Thymus (tissue), 14 donors: ENCODE measurements at places on chromosomes 4 and X. TPM values are rescaled to one million over a fixed set of nuclear protein-coding genes. Genes with fewer than 3 reads are reported as not detected.

DNA sequence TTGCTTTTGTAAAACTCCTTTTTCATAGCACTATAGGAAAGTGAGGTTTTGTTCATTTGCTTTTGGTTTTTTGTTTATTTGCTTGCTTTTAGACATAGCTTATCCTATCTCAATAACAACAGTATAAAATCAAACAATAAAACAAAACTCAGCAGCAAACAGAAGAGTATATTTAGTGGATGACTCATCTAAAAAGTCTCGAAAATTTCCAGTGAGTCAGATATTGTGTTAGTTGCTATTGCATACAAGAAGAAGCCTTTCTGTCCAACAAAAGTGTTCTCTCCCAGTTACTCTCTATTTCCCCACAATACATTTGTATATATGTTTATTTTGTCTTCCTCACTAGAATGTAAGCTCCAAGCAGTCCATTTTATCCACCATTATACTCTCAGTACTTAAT is 36.0 kb upstream of the NPNT start:
- H3K27me3 ChIP-seq, result no peaks in the 10 kb centered on the region
- no peak for DNase-seq
- H3K27ac ChIP-seq, result no peak overlapping the region
- H3K36me3 ChIP-seq, result no peaks in the 10 kb centered on the region
- H3K4me3 ChIP-seq, result no peak overlapping the region

The CXorf49 gene
- polyA plus RNA-seq, result 0.52 TPM

The POLN gene
- polyA plus RNA-seq, result 2.9 TPM

- H3K4me3 ChIP-seq, result no peak overlapping the region
- H3K27me3 ChIP-seq, result no peaks in the 10 kb centered on the region
- no peak for DNase-seq
- no peak overlapping the region for H3K27ac ChIP-seq
- no peaks in the 10 kb centered on the region for H3K36me3 ChIP-seq
These were observed 36.5 kb upstream of the TFDP3 start for GRCh38 chrX:133254666-133255065.

The FHIP1A gene
- 0.62 TPM for polyA plus RNA-seq

The STAP1 gene
- polyA plus RNA-seq, result 11.1 TPM

- H3K36me3 ChIP-seq, result no peaks in the 10 kb centered on the region
- H3K4me3 ChIP-seq, result no peak overlapping the region
- H3K27ac ChIP-seq, result no peak overlapping the region
- DNase-seq, result no peak
- no peaks in the 10 kb centered on the region for H3K4me1 ChIP-seq
These were observed 35.9 kb downstream of the MAP3K15 start for GRCh38 chrX:19479458-19479857.

DNA sequence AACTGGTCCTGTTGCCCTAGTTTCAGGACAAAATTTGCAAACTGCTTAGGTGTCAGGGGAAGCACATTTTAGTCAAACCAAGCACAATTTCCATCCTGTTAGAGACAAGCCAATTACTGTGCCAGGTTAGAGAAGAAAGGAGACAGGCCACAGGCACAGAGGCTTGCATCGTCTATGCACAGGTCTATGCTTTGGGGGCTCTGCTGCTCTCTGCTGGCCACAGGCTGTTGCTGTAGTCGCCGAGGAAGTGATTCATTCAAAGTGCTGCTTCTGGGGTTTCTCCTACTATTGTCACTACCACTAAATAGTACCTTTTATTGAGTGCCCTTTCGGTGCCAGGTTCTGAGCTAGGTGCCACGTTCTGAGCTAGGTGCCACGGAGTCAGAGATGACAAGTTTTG is 45.5 kb downstream of the VGLL1 start:
- no peaks in the 10 kb centered on the region for H3K4me1 ChIP-seq
- no peaks in the 10 kb centered on the region for H3K27me3 ChIP-seq
- no peaks in the 10 kb centered on the region for H3K36me3 ChIP-seq

The CLDN22 gene
- 0.09 TPM for polyA plus RNA-seq

The UGT2B7 gene
- 3.4 TPM for polyA plus RNA-seq

DNA sequence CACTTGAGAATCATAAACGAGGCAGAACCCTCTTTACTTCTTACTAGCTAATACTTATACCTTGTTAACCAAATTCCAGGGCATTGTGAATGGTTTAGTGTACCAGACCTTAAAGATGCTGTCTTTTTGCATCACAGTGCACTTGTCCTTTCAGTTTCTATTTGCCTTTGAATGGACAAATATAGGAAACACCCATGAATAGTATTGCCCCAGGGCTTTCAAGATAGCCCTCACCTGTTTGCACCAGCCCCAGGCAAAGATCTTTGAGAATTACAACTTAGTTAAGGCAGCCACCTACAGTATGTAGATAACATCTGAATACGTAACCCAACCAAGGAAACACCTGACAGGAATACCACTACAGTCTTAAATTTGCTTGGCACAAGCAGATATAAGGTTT is 60.8 kb upstream of the CT45A1 start:
- no peak overlapping the region for H3K4me3 ChIP-seq
- no peak for DNase-seq
- H3K4me1 ChIP-seq, result no peaks in the 10 kb centered on the region

DNA sequence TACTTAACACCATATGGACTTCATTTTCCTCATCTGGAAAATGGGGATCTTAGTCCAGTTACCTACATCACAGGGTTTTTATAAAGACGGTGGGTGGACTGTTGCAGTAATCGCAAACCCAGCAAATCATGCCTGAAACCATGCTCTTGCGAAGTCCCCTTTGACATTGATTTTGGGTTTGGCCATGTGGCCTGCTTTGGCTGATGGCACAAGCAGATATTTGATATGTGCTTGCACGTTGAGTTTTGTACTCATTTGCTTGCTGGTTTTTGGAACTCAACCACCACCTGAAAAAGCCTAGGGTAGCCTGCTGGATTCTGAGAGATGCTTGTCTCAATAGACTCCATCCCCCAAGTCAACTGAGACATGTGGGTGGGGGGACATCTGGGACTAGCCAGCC is 14.4 kb upstream of the KLHL2 start:
- no peaks in the 10 kb centered on the region for H3K4me1 ChIP-seq
- DNase-seq, result no peak
- no peak overlapping the region for H3K4me3 ChIP-seq

DNA sequence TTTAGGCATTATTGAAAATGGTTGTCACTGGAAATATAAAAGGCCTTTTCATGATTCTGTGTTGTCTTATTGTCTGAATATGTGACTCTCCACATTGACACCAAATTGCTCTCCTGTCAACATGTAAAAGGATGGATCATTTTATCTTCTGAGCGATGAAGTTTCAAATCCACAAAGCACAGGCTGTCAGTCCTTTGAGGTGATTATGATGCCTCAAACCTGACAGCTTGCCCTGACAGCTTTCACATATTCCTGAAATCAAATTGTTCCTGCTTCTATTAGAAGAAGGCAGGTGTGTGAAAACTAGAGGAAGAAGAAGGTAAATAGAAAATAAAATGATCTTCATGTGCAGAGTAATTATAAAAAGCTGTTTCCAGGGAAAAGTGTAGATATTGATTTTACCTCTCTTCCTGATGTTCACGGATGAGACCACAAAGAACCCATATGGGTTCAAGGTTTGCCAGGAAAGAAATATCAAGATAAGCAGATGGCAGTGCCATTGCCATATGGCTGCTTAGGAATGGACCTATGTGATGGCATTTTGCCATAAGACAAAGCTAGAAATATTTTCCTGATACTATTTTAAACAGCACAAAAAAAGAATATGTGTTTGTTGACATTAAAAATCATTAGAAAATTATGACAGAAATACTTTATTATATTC is 1006.3 kb upstream of the AGA start:
- DNase-seq, result no peak
- no peak overlapping the region for H3K27ac ChIP-seq
- no peak overlapping the region for H3K4me3 ChIP-seq
- no peaks in the 10 kb centered on the region for H3K36me3 ChIP-seq
- no peaks in the 10 kb centered on the region for H3K4me1 ChIP-seq

DNA sequence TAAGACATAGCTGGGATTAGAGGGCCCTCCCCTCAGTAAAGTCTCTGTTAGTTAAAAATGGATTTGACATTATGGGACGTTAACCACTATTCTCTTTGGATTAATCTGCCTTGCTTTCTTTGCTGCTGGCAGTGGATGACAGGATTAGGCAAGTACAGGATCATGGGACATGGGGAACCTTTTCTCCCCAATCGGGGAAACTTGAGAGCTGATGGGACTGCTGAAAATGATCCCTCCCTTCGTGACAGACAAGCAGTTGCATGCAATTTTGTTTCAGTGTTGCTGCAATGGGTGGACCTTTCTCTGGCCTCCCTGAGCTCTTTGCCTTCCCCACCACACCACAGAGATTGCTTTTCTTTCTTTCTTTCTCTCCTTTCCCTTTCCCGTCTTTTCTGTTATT is 120.2 kb upstream of the BANK1 start:
- H3K36me3 ChIP-seq, result no peaks in the 10 kb centered on the region
- no peaks in the 10 kb centered on the region for H3K27me3 ChIP-seq
- no peaks in the 10 kb centered on the region for H3K4me1 ChIP-seq
- H3K4me3 ChIP-seq, result no peak overlapping the region
- DNase-seq, result no peak
- no peak overlapping the region for H3K27ac ChIP-seq

DNA sequence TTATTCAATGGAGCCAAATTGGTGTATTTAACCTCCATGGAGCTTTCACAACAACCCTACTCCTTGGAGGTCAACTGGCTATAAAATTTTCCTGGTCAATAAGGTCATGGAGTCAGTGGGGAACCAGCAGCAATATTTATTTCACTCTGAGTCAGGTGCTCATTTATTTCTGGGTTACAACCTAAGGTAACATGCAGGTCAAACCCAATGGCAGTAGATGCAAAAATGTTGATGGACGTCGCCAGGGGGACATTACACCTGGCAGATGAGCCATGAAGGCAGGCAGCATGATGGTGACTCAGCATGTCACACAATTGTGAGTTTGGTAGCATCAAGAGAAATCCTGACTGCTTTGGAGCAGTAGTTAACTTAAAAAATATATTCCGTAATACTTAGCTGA is 514.1 kb downstream of the IL15 start:
- H3K4me3 ChIP-seq, result no peak overlapping the region
- no peaks in the 10 kb centered on the region for H3K36me3 ChIP-seq
- H3K27ac ChIP-seq, result no peak overlapping the region
- no peaks in the 10 kb centered on the region for H3K27me3 ChIP-seq
- H3K4me1 ChIP-seq, result no peaks in the 10 kb centered on the region

- no peaks in the 10 kb centered on the region for H3K36me3 ChIP-seq
- DNase-seq, result no peak
- no peak overlapping the region for H3K4me3 ChIP-seq
- no peak overlapping the region for H3K27ac ChIP-seq
- no peaks in the 10 kb centered on the region for H3K27me3 ChIP-seq
- no peaks in the 10 kb centered on the region for H3K4me1 ChIP-seq
These were observed 145.0 kb downstream of the SOWAHB start for GRCh38 chr4:76752861-76753501.

The ARHGAP36 gene
- 2.8 TPM for polyA plus RNA-seq

The HTR2C gene
- under 0.01 TPM for polyA plus RNA-seq

DNA sequence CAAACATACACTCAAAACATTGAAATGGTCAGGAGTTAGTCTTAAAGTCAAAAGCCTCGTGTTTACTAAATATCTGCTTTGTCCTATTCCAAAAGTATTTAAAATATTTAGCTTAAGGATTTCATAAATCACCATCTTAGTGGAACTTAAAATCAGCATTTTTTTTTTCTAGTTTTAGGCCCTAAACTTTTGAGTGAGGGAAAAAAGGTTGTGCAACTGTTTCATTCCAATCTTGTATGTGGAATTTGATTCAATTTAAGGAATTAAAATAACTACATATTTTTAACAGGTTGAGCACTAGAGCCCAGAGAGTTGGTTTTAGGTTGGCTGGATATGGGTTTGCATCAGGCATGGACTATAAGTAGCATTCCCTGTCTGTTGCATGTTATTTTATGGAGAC is 35.7 kb upstream of the ANK2 start:
- no peaks in the 10 kb centered on the region for H3K36me3 ChIP-seq
- no peaks in the 10 kb centered on the region for H3K4me1 ChIP-seq
- H3K27ac ChIP-seq, result no peak overlapping the region
- no peak overlapping the region for H3K4me3 ChIP-seq
- DNase-seq, result no peak
- no peaks in the 10 kb centered on the region for H3K27me3 ChIP-seq

DNA sequence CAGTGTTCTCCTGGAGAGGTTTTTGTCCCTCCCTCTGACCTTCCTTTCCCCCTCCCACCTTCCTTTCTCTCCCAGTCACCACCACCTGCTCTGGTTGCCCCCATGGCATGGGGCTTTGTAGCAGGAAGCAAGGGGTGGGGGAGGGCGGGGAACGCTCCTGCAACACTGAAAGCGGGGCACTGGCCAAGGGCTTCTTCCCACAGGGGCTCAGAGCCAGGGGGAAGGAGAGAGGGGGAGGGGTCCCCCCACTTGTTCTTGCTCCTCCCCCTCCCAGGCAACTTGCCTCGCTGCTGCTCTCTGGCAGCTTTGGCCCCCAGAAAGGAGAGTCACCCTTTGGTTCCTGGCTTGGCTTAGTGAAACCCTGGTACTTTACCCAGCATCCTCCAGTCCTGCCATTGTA is 48.4 kb downstream of the BCORL1 start:
- H3K4me1 ChIP-seq, result no peaks in the 10 kb centered on the region
- H3K4me3 ChIP-seq, result no peak overlapping the region
- H3K27me3 ChIP-seq, result no peaks in the 10 kb centered on the region
- H3K36me3 ChIP-seq, result peaks cover 12% of the 10 kb centered on the region
- no peak for DNase-seq

GRCh38 chr4:174613979-174614378 is 91.7 kb upstream of the HPGD start:
- H3K4me3 ChIP-seq, result no peak overlapping the region
- DNase-seq, result no peak
- no peaks in the 10 kb centered on the region for H3K27me3 ChIP-seq
- H3K4me1 ChIP-seq, result no peaks in the 10 kb centered on the region

The PRAF2 gene
- 24.6 TPM for polyA plus RNA-seq

The S100G gene
- polyA plus RNA-seq, result 1.2 TPM

DNA sequence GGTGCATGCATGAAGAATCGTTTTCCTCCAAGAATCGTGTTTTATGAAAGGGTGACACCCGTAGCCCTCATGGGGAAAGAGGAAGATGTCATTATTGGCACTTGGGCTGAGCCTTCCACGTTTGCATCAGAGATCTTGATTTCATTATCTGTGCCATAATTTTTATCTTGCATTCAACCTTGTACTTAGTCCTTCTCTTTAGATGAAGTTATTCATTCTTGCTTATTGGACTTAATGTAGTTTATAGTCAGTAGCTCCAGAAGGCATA is 66.8 kb downstream of the GAB1 start:
- H3K4me1 ChIP-seq, result no peaks in the 10 kb centered on the region
- H3K27ac ChIP-seq, result no peak overlapping the region
- no peaks in the 10 kb centered on the region for H3K27me3 ChIP-seq
- DNase-seq, result no peak

- DNase-seq, result peak; percentile 7
- no peak overlapping the region for H3K27ac ChIP-seq
- no peaks in the 10 kb centered on the region for H3K36me3 ChIP-seq
- H3K27me3 ChIP-seq, result no peaks in the 10 kb centered on the region
- H3K4me1 ChIP-seq, result no peaks in the 10 kb centered on the region
- H3K4me3 ChIP-seq, result peak overlapping the region; percentile 63
These were observed 977 bp downstream of the MAGEE1 start for GRCh38 chrX:76428243-76429130.

DNA sequence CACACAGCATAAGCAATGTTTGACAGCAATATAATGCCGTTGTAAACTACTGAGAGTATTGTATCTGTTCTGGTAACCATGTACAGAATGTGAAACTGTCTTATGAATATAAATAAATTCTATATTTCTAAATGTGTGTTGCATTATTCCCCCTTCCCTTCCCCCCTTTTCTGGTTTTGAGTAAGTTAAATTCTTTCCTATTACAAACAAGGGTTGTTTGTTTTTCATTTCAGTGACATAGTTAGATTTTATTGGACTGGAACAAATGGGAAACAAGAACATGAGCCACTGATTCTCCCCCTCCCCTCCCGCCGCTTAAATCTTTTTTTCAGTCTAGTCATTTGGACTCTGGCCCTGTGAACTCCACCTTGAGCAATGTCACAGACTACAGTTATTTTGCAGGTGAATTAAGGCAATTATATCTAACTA is 69.8 kb downstream of the GPAT3 start:
- H3K36me3 ChIP-seq, result no peaks in the 10 kb centered on the region
- no peak for DNase-seq
- H3K4me3 ChIP-seq, result no peak overlapping the region
